ENCODE measurements at places on chromosomes 1 and 21.

- no peak for DNase-seq
Observed at GRCh38 chr1:171460018-171460620, 25.2 kb upstream of the PRRC2C start.

DNA sequence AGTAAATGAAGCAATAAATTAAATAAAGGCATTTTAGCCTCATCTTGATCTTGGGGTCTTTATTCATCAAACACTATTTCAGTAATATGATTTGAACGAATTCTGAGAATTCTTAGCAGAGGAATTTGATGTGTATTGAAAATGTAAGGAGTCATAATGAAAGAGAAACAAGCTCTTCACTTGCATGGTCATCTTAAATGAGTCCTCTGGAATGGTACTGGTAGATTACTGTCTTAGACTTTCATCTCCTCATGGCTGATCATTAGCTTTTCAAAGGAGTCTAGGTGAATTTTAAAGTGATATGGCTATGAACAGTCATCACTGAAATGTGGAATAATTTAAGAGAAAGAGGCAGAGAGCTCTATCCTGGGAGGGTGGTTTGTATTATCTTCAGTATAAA lies 30.0 kb downstream of the PRRC2C start:
- DNase-seq: no peak

- DNase-seq: no peak
Observed at GRCh38 chr1:231028682-231029081, 11.4 kb downstream of the FAM89A start.

DNA sequence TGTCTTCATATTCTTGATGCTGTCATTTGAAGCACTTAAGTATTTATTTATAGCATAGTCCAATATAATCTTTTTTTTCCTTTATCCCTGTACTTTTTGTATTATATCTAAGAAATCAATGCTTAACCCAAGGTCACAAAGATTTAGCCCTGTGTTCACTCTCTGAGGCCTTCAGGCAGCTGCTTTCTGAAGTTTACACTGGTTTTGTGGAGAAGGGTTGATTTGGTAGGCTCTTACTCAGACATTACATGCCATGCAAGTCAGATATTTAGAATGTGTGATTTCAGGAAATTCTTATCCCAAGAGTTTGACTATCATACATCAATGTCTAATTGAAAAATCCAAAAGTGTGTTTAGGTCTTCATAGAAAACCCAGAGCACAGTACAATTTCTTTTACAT lies 56.3 kb downstream of the PALMD start:
- DNase-seq: no peak

DNA sequence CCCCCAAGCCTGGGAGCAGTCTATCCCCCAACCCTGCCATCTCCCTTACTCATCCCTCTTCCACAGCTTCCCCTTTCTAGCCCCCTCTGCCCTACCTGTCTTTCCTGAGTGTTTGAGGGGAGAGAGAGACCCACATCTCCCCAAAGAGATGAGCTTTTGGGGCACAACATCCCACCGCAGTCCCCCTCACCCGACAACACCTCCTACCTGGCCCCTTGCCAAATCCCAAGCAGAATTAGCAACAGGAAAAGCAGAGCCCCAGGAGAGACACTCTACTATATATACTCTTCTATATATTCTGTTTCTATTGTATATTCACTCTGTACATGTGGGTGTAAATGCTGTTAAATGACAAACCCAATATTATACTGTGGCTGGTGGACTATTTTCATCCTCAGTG lies 9.9 kb upstream of the KCNC4 start:
- DNase-seq: no peak

- no peak for DNase-seq
Observed at GRCh38 chr1:27478098-27478497, 11.9 kb downstream of the WASF2 start.

GRCh38 chr1:243413431-243414151 lies 157.8 kb downstream of the SDCCAG8 start:
- DNase-seq: no peak

- DNase-seq: no peak
Observed at GRCh38 chr1:103197216-103197615, 88.9 kb upstream of the COL11A1 start.
